RWPE2 (cell line): ENCODE measurements at places on chromosomes 16 and 17.

DNA sequence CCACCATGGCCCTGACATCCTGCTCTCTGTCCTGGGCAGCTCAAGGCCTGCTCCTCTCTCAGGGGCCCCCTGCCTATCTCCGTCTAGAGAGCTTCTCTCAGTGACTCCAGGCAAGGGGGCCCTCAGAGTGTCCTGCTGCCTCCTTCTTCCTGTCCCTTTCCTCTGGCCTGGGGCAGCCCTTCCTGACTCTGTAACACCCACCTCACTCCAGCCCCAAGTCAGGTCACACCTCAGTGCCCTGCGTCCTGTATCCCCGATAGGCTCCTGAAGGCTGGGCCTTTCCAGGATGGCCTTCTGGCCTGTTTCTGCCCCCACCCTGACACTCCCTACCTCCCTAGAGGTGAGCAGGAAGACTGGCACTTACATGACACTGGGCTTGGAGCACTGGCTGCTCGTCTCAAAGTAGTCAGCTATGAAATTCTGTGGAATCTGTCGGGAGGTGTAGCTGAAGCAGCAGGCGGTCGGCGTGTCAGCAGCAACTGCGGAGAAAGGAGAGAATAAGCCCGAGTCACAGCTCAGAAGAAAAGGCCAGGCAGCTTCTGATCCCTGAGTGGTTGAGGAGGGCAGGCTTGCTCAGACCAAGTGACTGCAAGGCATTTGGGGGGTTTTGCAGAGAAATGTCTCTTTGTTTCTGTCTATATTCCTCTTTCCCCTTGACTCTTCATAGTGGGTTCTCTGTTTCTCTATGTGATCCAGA is 976 bp downstream of the CCL3L1 start:
- no peaks in the 10 kb centered on the region for H3K36me3 ChIP-seq
- peaks cover 4% of the 10 kb centered on the region for H3K27me3 ChIP-seq
- H3K4me1 ChIP-seq, result peaks cover 4% of the 10 kb centered on the region
- no peak overlapping the region for H3K27ac ChIP-seq
- H3K4me3 ChIP-seq, result no peak overlapping the region
- DNase-seq, result no peak

DNA sequence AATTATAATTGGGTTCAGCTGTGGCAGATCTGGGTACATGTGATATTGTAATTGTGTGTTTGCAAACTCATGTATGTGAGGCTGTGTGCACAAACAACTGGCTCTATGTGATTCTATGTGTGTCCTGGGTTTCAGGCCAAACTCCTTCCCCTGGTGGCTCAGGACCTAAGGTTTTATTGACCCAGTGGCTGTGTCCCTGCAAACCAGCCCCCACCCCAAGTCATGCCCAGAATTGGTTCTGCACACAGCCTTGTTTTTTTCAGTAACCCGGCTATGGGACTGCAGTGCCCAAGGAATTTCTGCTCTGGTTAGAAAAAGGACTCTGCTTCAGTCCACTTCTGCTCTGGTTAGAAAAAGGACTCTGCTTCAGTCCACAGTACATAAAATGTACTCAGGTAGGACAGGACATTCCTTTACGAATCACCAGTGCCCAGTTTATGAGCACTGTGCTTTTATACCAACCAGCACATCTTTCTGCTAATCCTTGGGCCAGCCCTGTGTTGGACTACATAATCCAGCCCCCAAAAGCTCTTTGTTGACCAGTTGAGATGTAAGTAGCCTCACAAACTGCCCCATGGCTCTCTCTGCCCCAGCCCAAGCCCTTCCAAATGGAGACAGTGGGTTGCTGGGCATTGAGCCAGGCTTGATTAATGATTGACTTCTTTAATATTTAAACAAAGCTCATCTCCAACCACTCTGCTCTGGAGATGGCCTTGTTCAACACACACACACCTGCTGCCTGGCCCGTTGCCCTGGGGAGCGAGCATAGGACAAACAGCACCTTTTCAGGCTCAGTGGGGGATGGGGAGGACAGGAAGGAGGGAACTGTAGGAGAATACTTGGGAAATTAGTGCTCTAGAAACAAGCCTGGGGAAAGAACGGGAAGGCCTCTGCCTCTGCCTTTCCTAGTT is 2.9 kb upstream of the KCNH6 start:
- no peak overlapping the region for H3K27ac ChIP-seq
- no peaks in the 10 kb centered on the region for H3K36me3 ChIP-seq
- H3K4me1 ChIP-seq, result no peaks in the 10 kb centered on the region
- H3K4me3 ChIP-seq, result no peak overlapping the region
- no peak for DNase-seq
- H3K27me3 ChIP-seq, result peaks cover 3% of the 10 kb centered on the region

- H3K27me3 ChIP-seq, result no peaks in the 10 kb centered on the region
- H3K27ac ChIP-seq, result no peak overlapping the region
- peaks cover 7% of the 10 kb centered on the region for H3K4me1 ChIP-seq
These were observed 280.8 kb upstream of the IRX5 start for GRCh38 chr16:54649876-54650275.

DNA sequence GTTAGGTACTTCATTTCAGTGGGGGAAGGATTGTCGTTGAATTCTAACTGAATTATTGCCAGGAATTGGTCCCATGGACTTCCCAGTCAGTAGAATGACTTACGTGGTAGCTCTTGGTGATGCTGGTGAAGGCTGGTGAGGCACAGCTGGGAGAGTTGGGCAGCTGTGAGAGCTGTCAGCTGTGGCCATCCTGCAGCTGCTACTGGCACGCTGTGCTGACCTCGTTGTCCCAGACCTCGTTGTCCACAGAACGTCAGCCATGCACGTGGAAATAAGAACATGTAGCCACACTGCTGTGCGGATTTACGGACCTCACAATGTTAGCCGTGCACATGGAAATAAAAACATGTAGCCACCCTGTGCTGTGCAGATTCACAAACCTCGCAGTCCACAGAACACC is 102.3 kb downstream of the NPIPB11 start:
- no peaks in the 10 kb centered on the region for H3K36me3 ChIP-seq
- no peaks in the 10 kb centered on the region for H3K27me3 ChIP-seq
- no peak for DNase-seq
- H3K4me3 ChIP-seq, result no peak overlapping the region

DNA sequence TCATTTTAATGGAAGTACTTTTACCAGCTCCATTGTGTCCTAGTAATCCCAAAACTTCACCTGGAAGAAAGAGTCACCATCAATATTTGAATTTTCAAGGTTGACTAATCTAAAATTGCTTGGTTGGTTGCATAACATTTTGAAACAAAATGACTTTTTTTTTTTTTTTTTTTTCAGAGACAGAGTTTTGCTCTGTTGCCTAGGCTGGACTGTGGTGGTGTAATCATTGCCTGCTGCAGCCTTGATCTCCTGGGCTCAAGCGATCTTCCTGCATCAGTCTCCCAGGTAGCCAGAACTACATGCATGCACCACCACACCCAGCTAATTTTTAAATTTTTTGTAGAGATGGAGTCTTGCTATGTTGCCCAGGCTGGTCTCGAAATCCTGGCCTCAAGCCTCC is 12.6 kb upstream of the ABCA6 start:
- no peak overlapping the region for H3K27ac ChIP-seq
- no peaks in the 10 kb centered on the region for H3K36me3 ChIP-seq
- no peaks in the 10 kb centered on the region for H3K27me3 ChIP-seq
- no peak for DNase-seq
- H3K4me1 ChIP-seq, result no peaks in the 10 kb centered on the region
- no peak overlapping the region for H3K4me3 ChIP-seq

- H3K27ac ChIP-seq, result no peak overlapping the region
- no peaks in the 10 kb centered on the region for H3K4me1 ChIP-seq
- peaks cover 86% of the 10 kb centered on the region for H3K36me3 ChIP-seq
- no peak for DNase-seq
These were observed 28.3 kb downstream of the ZNF276 start for GRCh38 chr16:89749637-89750036.

DNA sequence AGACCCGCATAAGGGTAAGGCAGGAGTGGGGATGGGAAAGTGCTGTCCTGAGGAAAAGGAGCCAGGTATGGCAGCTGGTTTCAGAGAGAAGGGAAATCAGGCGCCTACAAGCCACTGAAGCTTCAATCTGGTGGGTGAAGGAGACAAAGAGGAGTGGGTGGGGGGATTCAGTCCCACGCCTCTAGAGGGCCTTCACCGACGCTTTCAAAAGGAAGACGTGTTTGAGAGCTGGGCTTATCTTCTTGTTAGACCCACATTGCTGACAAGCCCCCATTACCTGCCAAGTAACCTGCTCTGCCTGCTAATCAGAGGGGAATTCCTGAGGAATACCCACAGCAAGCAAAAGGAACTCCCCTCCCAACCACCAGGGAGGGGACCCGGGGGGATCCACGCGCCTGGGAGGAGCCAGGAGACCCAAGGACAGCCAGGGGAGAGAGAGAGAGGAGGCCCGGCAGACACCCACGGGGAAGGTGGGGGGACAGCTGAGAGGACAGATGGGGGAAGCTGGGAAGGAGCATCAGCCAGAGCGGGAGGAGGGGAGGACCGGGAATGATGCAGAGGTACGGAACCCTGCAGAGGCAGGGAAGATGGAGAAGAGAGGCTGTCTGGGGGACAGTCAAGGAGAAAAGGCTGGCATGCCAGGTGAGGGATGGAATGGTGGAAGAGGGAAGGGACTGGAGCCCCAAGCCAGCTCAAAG is 1.0 kb downstream of the MTMR4 start:
- H3K27ac ChIP-seq, result no peak overlapping the region
- DNase-seq, result no peak
- peaks cover 46% of the 10 kb centered on the region for H3K36me3 ChIP-seq
- H3K4me3 ChIP-seq, result peak overlapping the region; percentile 85
- H3K27me3 ChIP-seq, result no peaks in the 10 kb centered on the region
- H3K4me1 ChIP-seq, result peaks cover 7% of the 10 kb centered on the region

DNA sequence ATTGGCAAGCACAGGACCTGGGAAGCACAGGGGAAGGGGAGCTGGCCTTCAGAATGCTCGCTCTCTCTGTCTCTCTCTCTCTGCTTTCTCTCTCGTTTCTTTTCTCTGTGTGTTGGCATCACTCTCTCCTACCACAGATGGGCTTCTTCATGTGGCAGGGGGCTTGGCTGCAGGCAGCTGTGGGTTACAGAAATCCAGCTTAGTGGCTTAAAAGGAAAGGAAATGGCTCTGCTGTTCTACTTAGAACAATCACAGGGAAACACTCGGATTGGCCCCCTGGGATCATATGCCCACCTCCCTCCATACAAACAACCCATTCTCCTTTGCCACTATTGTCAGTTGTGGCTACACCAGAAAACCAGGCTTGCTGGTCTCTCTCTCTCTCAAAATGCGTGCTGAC is 20.4 kb downstream of the TBX2 start:
- no peak for DNase-seq
- H3K27me3 ChIP-seq, result no peaks in the 10 kb centered on the region
- no peak overlapping the region for H3K27ac ChIP-seq
- H3K4me3 ChIP-seq, result no peak overlapping the region

DNA sequence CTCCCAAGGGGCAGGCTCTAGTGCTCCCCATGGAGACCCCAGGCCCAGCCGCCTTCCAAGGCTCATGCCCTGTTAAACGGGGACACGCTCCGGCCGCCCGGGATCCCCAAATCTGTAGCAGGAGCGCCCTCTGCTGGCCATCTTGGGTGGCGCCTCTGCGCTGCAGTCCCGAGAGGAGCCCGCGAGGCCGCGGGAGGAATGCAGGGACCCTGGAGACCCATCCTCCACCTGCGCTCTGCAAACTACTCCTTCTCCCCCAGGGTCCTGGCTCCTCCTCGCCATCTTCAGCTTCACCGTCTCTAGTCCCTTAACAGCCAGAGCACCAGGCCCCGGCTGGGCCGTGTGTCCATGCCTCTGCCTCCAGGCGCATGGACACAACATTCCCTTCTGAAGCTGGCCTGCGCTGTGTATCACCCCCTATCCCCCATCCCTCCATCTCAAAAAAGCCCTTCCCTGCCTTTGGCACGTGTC is 23.6 kb upstream of the KRT17 start:
- H3K4me3 ChIP-seq, result no peak overlapping the region
- peak overlapping the region; percentile 99 for H3K27ac ChIP-seq
- no peaks in the 10 kb centered on the region for H3K27me3 ChIP-seq
- no peaks in the 10 kb centered on the region for H3K36me3 ChIP-seq

DNA sequence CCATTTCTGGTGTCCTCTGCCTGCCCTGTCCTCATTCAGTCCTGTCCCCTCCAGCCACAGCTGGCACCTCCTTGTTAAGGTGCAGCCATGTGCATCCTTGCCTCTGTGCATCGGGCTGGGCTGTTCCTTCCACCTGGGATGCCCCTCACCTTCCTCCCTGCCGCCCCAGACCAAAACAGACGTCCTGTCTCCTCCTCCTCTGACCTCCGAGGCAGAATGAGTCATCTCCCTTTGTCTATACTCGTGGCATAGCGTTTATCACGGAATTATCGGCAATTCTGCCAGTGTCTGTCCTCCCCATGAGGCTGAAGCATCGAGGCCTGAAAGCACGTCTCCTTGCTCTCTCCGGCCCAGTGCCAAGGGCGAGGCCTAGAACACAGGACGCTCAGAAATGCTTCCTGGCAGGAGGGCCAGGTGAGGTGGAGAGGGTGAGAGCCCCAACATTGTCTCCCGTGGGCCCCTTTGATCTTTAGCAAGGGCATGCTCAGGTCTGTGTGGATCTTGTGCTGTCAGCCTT is 4.6 kb downstream of the RAI1 start:
- peaks cover 63% of the 10 kb centered on the region for H3K4me1 ChIP-seq
- peak overlapping the region; percentile 21 for H3K4me3 ChIP-seq
- peak; percentile 93 for DNase-seq
- H3K27me3 ChIP-seq, result no peaks in the 10 kb centered on the region

DNA sequence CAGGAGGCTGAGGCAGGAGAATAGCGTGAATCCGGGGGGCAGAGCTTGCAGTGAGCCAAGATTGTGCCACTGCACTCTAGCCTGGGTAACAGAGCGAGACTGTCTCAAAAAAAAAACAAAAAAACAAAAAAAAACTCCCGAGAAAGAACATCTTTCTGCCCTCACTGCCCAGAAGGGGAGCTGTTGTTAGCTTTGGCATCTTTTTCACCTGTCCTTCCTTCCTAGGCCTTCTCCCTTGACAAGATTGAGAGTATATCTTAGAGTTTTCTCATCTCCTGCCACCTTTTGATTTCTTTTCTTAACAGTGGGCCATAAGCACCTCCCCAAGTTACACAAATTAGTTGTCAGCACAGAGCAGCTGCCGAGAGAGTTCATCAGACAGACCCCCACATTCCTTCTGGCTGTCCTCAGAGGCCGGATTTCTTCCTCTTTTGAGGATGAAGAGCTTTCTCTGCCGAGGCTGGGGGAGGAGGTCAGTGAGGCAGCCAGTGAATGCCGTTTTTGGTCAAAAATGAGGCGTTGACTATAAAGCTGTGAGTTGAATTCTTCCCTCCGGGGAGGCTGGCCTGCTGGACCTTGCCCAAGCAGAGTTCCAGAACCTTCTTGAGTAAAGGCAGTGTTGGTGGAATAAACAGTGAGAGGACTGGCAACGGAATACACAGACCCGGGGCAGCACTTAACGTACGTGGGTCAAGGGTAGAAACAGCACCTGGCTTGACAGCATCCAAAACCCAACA is 127.0 kb downstream of the ABCC6 start:
- H3K36me3 ChIP-seq, result peaks cover 54% of the 10 kb centered on the region
- no peaks in the 10 kb centered on the region for H3K27me3 ChIP-seq

GRCh38 chr16:79848719-79849118 is 248.2 kb upstream of the MAF start:
- no peak overlapping the region for H3K4me3 ChIP-seq
- peak; percentile 75 for DNase-seq
- no peaks in the 10 kb centered on the region for H3K27me3 ChIP-seq
- peak overlapping the region; percentile 52 for H3K27ac ChIP-seq
- peaks cover 14% of the 10 kb centered on the region for H3K4me1 ChIP-seq
- H3K36me3 ChIP-seq, result no peaks in the 10 kb centered on the region

- H3K36me3 ChIP-seq, result no peaks in the 10 kb centered on the region
- peaks cover 84% of the 10 kb centered on the region for H3K27me3 ChIP-seq
- H3K27ac ChIP-seq, result no peak within 1 kb of the TSS
- H3K4me1 ChIP-seq, result no peaks in the 10 kb centered on the region
These were observed at the start of gene DOC2B for GRCh38 chr17:181245-182049. DOC2B (minus strand) TSS chr17:181650; CDS start chr17:181479, 171 bp downstream.

GRCh38 chr16:86375851-86376250 is 134.5 kb upstream of the FOXF1 start:
- H3K4me1 ChIP-seq, result no peaks in the 10 kb centered on the region
- H3K27ac ChIP-seq, result no peak overlapping the region
- no peak for DNase-seq
- no peaks in the 10 kb centered on the region for H3K36me3 ChIP-seq
- no peak overlapping the region for H3K4me3 ChIP-seq
- no peaks in the 10 kb centered on the region for H3K27me3 ChIP-seq
